Vagina (tissue), 2 donors: ENCODE measurements at places on chromosomes 2 and 18. TPM values are rescaled to one million over a fixed set of nuclear protein-coding genes. Genes with fewer than 3 reads are reported as not detected.

GRCh38 chr2:30655660-30656059, 151.6 kb downstream of the CAPN13 start:
- no peak for DNase-seq

GRCh38 chr2:118061135-118061955, 26.9 kb upstream of the INSIG2 start:
- DNase-seq, result no peak

DNA sequence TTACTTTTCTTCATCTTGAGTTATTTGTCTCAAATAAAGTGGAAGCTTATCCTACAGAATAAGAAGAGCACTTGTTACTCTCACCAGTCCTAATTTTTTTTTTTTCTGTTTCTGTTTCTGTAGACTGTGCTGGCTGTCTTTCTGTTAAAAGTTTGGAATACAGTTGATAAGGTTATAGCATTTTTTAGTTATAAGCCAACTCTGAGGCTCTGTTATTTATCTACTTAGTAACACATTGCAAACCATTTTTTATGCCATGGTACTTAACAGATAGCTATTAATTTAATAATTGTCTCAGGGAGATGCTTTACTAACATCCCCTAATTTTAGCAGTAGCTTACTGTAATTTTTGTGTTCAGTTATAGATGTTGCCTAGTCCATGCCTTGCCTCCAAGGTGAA, 37.9 kb downstream of the CREB1 start:
- no peak for DNase-seq

DNA sequence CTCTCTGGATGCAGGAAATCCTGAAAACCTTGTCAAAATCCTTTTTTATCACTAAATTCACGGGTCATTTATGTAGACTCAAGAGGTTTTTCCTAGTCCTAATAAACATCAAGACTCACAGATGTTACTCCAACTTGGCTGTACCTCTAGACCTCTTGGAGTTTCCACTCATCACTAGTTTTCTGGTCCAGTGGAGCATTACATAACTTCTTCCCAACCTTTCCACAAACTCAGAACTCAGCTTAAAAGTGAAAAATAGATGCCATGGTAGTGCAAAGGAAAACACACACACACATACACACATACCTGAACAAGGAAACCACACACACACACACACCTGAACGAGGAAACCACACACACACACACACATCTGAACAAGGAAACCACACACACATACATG, 807.2 kb downstream of the LRP1B start:
- no peak for DNase-seq

CAPN13 gene
- total RNA-seq, result not detected

CSRNP3 gene
- total RNA-seq, result 2.7 TPM
